Trophoblast cell (in vitro differentiated cells and primary cell): ENCODE measurements at places on chromosomes 11 and 22.

- no peak for DNase-seq
These were observed 1375.6 kb upstream of the TENM4 start for GRCh38 chr11:80816454-80816847.

- no peak for DNase-seq
These were observed 291.6 kb downstream of the BUD13 start for GRCh38 chr11:116481126-116481675.

DNA sequence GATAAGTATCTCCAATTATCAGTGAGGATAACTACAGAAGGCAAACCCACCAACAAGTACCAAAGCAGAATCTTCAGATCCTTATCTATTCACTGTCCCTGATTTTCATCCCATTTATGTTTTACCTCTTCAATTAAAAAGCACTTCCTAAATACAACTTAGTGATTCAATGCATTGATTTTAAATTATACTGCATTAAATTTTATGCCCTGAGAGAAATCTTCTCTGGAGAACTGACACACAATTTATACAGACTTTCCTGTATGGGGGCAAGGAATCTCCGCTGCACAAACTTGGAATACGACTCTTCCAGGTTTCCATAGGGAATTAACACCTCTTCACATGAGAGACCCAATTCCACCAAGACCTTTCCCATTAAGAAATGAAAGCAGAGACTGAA lies at the start of gene OR10A3:
OR10A3 (minus strand) TSS at position 101 of the 400 bp plus-strand sequence. CDS start 2,188 bp downstream, outside the sequence.
- no peak for DNase-seq

DNA sequence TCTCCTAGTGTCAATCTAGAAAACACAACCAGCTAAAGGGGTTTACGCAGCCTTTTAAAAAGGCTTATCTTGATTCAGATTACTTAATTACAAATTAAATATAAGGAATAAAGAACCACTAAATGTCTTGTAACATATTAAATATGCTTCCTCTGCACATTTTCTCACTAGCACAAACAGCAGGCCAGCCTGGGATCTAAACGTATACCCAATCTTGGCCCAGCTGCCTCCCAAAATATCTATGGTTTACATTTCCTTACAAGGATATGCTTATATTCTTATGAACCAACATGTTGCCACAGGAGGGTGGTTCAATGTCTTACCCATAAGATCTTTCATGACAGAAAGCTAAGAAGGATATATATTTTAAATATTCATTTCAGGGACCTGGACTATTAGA lies 7.7 kb downstream of the LGR4 start:
- DNase-seq: no peak

GRCh38 chr11:128757886-128758612 lies 64.2 kb downstream of the FLI1 start:
- no peak for DNase-seq
